ENCODE measurements at places on chromosomes 1 and 21. TPM values are rescaled to one million over a fixed set of nuclear protein-coding genes. Genes with fewer than 3 reads are reported as not detected.

DNA sequence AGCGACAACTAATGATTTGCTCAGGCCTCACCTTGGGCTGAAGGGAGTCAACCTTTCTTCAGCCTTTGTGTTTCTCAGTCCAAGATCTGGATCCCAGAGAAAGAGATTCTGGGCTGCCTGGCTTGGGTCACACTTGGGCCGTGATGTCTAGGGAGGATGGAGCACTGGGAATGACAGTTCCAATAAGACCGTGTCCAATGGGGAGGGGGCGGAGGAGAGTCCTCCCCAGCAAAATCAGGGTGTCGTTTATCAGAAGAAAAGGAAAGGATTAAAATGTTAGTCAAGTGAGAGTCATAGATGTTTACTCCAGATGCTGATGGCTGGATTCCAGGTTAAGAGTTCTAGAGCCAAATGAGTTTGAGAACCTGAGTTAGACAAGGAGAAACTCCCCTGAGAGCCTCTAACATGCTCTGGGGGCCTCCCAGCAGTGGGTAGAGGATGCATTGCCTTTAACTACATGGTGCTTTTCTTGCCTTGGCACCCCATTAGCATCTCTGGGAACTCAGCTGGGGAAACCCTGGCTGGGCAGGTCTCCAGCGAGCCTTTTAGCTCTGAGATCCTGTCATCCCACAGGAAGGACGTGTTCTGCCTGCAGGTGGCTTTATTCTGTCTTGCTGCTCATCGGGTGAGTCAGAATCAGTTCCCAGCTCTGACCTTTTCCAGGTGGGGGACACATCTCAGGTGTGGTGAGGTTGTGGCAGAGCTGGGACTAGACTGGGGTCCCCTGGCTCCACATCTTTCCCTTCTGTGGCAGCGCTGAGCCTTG lies 22.2 kb downstream of the NIPAL3 start:
- no peak overlapping the region for H3K27ac ChIP-seq
- H3K4me1 ChIP-seq, result peaks cover 14% of the 10 kb centered on the region
- peaks cover 43% of the 10 kb centered on the region for H3K36me3 ChIP-seq
- no peak overlapping the region for H3K4me3 ChIP-seq
- no peaks in the 10 kb centered on the region for H3K27me3 ChIP-seq

- H3K4me1 ChIP-seq, result no peaks in the 10 kb centered on the region
- peaks cover 8% of the 10 kb centered on the region for H3K27me3 ChIP-seq
- no peak overlapping the region for H3K27ac ChIP-seq
- no peak for DNase-seq
These were observed 296.0 kb downstream of the PTPRU start for GRCh38 chr1:29532285-29532684.

DNA sequence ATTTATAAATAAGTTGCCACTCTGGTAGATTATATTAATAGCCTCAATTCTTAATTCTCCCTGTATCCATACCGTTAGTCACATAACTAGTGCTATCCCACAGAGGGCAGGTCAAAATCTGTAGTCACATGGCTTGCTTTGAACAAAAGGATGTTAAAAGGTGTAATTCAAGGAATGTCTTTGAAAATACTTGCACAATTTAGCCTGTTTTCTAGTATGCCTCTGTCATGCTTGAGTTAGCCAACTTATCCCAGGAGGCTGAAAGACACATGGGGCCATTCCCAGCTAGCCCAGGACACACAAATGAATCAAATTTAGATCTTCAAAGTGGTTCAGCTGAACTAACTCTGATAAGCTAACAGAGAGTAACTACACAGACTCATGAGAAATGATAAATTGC lies 758.5 kb upstream of the NEGR1 start:
- no peaks in the 10 kb centered on the region for H3K4me1 ChIP-seq
- no peak overlapping the region for H3K27ac ChIP-seq
- no peak for DNase-seq
- no peak overlapping the region for H3K4me3 ChIP-seq
- no peaks in the 10 kb centered on the region for H3K36me3 ChIP-seq
- H3K27me3 ChIP-seq, result no peaks in the 10 kb centered on the region

- DNase-seq, result no peak
- peaks cover 36% of the 10 kb centered on the region for H3K36me3 ChIP-seq
- no peaks in the 10 kb centered on the region for H3K27me3 ChIP-seq
- no peak overlapping the region for H3K4me3 ChIP-seq
- H3K4me1 ChIP-seq, result peaks cover 62% of the 10 kb centered on the region
These were observed 18.1 kb downstream of the USP24 start for GRCh38 chr1:55197099-55197498.

The HENMT1 gene
- 23.6 TPM for total RNA-seq

The MCOLN2 gene
- 15.0 TPM for total RNA-seq

The LCE1D gene
- total RNA-seq, result not detected

DNA sequence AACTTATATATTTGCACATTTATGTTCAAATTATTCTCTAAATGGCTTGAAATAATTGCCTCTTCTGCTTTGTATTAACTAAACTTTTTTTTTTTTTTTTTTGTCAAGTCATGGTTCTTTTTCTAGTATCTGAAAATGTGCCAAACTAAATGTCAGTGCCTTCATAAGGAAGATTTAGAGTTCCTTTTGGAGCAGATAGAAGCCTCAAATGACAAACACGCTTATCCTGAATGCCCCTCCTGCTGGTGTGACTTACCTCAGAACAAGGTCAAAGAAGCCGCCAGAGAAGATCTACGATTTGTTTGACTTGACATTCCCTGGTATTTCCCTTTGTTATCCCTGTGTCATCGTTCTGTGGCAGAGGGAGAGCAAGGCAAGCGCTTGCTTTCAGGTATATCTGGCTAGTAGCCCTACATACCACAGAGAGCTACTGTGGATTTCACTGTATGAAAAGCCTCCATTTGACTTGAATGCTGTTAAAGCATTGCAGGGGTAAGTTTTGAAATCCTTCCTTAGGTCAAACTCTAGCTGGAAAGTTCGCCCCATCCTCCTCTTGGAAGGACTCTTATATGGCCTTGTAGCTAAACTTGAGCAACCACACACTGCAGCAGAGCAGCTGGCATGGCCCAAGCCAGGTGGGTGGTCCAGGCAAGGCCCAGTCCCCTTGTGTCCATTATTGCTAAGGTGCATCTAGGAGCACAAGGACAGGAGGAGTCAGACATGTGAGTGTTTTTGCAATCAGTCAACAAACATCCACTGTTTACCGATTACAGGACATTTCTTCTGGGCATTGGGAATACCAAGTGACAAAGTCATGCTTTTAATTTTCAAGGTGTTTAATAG lies 285.4 kb upstream of the USP25 start:
- DNase-seq, result no peak
- no peaks in the 10 kb centered on the region for H3K27me3 ChIP-seq
- H3K27ac ChIP-seq, result no peak overlapping the region
- no peak overlapping the region for H3K4me3 ChIP-seq
- no peaks in the 10 kb centered on the region for H3K4me1 ChIP-seq
- no peaks in the 10 kb centered on the region for H3K36me3 ChIP-seq

DNA sequence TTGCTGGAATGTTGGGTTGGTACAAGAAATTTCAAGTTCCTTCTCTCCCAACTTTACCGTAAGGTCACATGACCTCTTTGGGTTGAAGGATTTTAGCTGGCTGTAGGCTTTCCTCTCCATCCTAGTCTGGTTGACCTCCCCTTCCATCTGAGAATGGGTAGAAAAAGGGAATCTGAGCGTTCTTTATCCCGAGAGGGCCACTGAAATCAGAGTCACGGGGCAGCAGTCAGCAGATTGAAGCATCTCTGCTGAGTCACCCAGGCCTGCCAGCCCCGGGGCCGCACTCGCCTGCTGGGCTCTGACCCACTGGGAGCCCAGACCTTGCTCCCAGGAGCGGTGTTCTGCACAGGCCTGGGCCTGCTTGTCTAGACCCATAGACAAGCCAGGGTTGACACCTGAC lies 31.0 kb downstream of the TMCC2 start:
- peaks cover 4% of the 10 kb centered on the region for H3K27me3 ChIP-seq
- no peak overlapping the region for H3K27ac ChIP-seq
- H3K4me1 ChIP-seq, result peaks cover 17% of the 10 kb centered on the region
- DNase-seq, result no peak
- H3K36me3 ChIP-seq, result no peaks in the 10 kb centered on the region

DNA sequence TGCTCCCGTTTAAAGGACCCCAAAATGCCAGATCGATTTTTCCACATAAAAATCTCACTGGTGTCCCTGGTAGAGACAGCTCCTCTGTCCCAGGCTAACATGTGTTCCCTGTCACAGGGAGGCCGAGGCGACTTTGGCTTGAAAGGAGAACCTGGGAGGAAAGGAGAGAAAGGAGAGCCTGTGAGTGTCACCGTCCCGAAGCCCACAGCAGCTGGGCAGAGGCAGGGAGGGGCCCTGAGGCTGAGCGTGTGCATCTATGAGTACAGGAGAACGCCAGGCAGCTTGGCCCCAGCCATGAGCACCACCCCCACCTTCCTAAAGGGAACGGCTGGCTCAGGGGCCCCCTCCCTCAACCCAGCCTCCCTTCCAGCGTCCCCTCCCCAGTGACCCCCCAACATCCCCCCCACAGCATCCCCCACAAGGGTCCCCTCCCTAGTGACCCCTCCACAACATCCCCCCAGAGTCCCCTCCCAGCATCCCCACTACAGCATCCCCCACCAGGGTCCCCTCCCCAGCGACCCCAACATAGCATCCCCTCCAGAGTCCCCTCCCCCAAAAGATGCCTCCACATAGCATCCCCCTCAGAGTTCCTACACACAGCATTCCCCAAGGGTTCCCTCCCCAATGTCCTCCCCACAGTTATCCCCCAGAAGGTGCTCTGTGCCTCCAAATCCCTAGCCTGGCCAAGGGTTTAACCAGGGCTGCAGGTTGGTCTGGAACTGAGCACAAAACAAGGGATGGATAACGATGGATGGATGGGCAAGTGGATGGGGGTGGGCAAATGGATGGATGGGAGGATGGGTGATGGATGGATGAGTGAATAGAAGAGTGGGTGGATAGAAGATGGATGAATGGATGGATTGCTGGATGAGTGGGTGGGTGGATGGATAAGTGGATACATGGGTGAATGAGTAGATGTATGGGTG lies 25.1 kb downstream of the COL6A2 start:
- no peak for DNase-seq
- no peak overlapping the region for H3K4me3 ChIP-seq
- H3K4me1 ChIP-seq, result no peaks in the 10 kb centered on the region
- no peaks in the 10 kb centered on the region for H3K27me3 ChIP-seq

The TMEM240 gene
- 1.2 TPM for total RNA-seq

- H3K4me3 ChIP-seq, result no peak overlapping the region
- H3K27me3 ChIP-seq, result peaks cover 47% of the 10 kb centered on the region
- H3K27ac ChIP-seq, result no peak overlapping the region
- H3K4me1 ChIP-seq, result peaks cover 4% of the 10 kb centered on the region
- H3K36me3 ChIP-seq, result no peaks in the 10 kb centered on the region
These were observed 2.2 kb downstream of the REG4 start for GRCh38 chr1:119808972-119809550.

DNA sequence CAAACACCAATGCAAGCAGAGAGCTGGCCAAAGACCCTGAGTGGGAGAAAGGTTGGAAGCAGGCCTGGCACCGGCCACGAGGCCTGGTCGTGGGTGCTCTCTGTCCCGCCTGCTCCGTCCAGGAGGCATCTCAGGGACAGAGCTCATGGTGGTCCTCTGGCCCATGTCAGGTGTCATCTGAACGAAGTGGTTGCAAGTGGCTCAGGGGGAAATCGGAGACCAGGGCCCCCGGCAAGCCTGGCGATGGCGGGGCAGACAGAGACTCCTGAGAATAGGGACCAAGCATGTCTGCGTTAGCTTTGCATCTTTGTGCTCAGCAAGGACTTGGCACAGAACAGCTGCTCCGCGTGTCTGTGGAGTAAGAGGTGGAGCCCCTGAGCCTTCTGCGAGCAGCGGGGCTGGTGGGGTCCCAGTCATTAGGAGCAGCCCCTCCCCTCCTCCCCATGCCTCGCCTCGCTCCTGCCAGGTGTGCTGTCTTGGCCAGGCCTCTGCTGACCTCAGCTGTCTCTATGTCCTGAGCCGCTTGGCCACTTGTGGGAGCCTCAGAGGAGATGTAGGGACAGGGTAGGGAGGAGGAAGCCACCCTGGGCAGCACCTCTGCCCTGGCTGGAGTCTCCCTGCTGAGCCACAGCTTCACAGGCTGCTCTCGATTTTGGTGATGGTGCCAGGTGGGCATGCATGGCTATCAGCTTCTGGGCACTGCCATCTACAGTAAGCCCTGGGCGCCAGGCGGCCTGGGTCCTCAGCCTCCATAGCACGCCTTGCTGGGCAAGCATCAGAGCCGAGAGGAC lies 362.9 kb upstream of the VAMP3 start:
- H3K27ac ChIP-seq, result no peak overlapping the region
- DNase-seq, result no peak
- H3K36me3 ChIP-seq, result no peaks in the 10 kb centered on the region

The PSMB4 gene
- total RNA-seq, result 290 TPM

DNA sequence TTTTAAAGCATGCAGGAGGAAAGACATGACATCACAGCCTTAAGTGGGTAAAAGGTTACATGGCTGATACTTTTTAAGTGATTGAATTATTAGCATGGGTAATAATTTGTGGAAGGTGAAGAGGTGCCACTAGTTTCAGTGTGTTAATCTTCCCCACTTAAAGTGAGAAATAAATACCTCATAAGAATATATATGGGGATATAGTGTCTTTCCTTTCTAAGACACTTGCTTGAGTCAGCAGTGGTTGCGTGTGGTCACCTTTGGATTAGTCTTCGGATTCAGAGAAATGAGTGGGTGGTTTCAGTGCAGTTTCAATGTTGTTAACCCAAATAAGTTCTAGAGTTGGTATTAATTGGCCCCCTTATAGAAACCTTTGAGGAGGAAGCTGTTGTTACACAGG lies 94.1 kb downstream of the ADGRL2 start:
- no peaks in the 10 kb centered on the region for H3K27me3 ChIP-seq
- no peaks in the 10 kb centered on the region for H3K36me3 ChIP-seq
- DNase-seq, result no peak

- DNase-seq, result peak; percentile 98
- peaks cover 45% of the 10 kb centered on the region for H3K4me1 ChIP-seq
- H3K36me3 ChIP-seq, result peaks cover 24% of the 10 kb centered on the region
- H3K4me3 ChIP-seq, result no peak within 1 kb of the TSS
- H3K27ac ChIP-seq, result no peak within 1 kb of the TSS
These were observed at the start of gene KHDC4 for GRCh38 chr1:155934097-155934935. KHDC4 (minus strand) TSS chr1:155934413; CDS start chr1:155934373, 40 bp downstream.

The CFAP74 gene
- total RNA-seq, result not detected

The ADAMTS5 gene
- total RNA-seq, result not detected

The PCSK9 gene
- total RNA-seq, result not detected

DNA sequence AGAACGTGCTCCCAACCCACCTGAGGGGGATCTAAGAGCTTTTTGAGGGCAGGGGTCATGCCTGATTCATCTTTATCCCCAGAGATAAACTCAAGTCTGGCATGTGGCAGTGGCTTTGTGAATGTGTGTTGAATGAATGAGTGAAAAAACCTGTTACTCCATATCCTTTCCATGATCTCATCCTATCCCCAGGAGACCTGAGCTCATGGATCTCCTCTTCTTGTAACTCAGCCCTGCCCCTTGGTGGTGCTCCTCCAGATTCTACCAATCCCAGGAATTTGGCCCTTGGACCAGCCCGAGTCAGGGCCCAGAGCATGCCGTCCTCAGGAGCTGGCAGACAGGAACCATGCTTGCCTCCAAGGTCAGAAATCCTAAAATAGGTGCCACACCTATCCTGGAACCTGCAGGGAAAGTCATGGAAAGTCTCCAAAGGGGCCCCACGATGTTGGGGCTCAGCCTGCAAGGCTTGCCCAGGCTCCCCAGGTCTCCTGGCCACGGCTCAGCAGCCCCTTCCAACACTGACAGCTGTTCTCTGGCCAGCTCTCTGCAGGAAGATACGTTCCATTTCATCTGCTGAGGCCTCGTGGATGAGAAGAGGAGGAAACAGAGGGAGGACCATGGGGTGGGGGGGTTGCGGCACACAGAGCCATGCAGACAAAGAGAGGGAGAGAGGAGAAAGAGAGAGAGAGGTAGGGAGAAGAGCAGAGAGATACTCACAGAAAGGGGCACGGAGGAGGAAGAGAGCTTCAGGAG lies 214.6 kb downstream of the TRABD2B start:
- no peaks in the 10 kb centered on the region for H3K4me1 ChIP-seq
- no peaks in the 10 kb centered on the region for H3K27me3 ChIP-seq
- DNase-seq, result no peak
- no peak overlapping the region for H3K4me3 ChIP-seq
- no peaks in the 10 kb centered on the region for H3K36me3 ChIP-seq
- no peak overlapping the region for H3K27ac ChIP-seq

All from activated CD4-positive, alpha-beta T cell treated with anti-CD3 and anti-CD28 coated beads, Interleukin-2, amount 10 ng/mL, durations not matched to agents 7 days and 5 days (primary cell).